ENCODE measurements at places on chromosomes 4 and X. TPM values are rescaled to one million over a fixed set of nuclear protein-coding genes. Genes with fewer than 3 reads are reported as not detected.

PLCXD1 gene
- total RNA-seq, result 52.2 TPM

GPM6B gene
- total RNA-seq, result not detected

SPARCL1 gene
- not detected for total RNA-seq

GLOD5 gene
- total RNA-seq, result not detected

BRS3 gene
- total RNA-seq, result not detected

GBA3 gene
- not detected for total RNA-seq

RNF175 gene
- not detected for total RNA-seq

MEPE gene
- total RNA-seq, result not detected

DSPP gene
- total RNA-seq, result not detected

DNA sequence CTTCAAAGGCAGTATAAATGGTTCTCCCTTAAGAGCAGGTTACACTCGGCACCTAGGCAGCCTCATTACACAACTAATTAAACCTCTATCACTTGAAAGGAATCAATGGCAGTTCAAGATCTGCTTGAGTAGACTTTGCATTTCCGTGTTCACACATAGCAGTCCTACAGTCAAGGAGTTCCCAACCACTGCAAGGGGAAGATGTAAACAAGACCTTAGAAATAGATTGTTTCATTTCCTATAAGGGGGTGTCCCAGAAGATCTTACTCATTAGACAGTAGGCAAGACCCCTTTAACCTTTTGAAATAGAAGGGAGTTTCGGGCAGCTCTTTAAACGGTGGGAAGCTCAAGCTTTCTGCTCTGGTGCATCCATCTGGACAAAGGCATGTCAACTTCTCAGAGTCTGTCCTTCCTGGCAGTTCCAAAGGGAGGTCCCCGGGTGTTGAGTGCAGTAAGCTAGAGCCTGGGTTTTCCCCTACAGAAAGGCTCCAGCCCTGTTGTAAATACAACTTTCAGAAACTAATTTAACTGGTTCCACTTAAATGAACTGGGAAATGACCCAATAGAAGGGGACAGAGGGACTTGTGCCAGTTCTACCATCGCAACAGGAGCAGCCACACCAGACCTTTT, 150.8 kb downstream of the RBMX2 start:
- DNase-seq, result no peak

GRCh38 chr4:7763788-7764187, 175.9 kb downstream of the AFAP1 start:
- DNase-seq, result no peak

DNA sequence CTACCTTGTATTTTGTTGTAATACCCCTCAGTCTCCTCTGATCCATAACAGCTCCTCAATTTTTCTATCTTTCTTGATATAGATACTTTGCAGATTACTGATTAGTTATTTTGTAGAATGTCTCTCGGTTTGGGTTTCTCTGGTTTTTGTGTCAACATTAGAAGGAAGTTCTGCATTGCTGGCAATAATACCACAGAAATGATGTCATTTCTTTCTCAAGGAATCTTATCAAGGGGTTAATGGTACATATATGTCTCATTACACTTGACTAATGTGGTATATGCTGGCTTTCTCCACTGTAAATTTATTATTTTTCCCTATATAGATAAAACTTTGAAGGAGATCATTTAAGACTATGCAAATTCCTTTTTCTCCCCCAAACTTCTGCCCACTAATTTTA, 183.6 kb upstream of the DKK2 start:
- no peak for DNase-seq

- DNase-seq, result no peak
Observed at GRCh38 chrX:133307094-133307493, 88.9 kb upstream of the TFDP3 start.

- no peak for DNase-seq
Observed at GRCh38 chr4:183380901-183381300, 58.7 kb upstream of the CLDN24 start.

GRCh38 chr4:26432419-26432818, 57.9 kb downstream of the CCKAR start:
- no peak for DNase-seq

GRCh38 chrX:25665431-25665830, 472.7 kb upstream of the MAGEB18 start:
- DNase-seq, result no peak

GRCh38 chrX:149274516-149275105, 230.5 kb downstream of the IDS start:
- DNase-seq, result no peak

DNA sequence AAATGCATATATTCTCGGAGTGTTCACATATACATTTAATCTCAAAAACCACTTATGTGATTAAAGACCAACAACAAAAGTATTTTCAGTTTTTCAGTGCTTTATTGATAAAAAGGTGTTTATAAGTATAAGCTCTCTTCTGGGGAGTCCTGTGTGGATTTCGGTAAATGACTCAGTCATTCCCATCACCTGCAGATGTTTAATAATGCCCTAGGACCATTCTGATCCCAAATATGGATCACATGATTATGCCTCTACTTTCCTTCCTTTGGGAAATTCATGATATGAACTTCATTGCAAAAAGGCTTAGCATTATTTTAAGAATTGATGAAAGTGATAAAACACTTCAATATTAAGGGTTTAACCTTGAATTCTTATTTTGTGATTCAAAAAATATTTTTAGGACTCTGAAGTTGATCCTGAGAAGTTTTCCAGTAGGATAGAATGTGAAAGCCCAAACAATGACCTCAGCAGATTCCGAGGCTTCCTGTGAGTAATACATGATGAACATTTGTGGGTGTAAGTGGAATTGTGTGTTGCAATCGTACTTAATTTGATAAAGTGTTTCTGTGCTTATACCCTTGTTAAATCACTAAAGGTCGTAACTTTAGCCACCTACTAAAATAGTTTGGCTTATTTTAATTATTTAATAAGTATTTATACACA, 40.2 kb downstream of the ATP10D start:
- DNase-seq, result no peak

GRCh38 chrX:103818842-103819619, 13.0 kb downstream of the RAB9B start:
- DNase-seq, result no peak

DNA sequence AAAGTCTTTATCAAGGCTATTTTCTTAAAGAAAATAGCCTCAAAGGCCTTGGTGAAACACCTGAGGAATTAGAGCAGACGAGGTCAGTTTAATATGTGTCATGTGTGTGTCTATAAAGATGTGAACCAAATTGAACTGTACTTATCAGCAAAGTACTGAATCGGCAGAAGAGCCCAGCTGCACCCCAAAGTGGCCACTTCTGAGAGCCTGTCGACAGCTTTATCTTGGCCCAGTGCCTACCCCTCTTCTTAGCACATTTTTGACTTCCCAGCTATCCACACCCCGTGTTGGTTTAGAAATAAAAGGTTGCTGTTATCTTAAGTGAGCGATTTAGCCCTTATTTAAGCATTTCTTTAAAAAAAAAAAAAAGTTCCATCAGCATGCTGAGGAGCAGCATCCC, 329.7 kb downstream of the FBXW7 start:
- DNase-seq, result no peak

GRCh38 chr4:1393866-1394265, 12.4 kb downstream of the NKX1-1 start:
- no peak for DNase-seq

- DNase-seq, result no peak
Observed at GRCh38 chrX:105267167-105267566, 46.7 kb upstream of the TEX13A start.

- no peak for DNase-seq
Observed at GRCh38 chr4:173332021-173332487, 2.1 kb downstream of the HMGB2 start.

- no peak for DNase-seq
Observed at GRCh38 chrX:32084757-32085156, 1012.9 kb upstream of the FTHL17 start.

DNA sequence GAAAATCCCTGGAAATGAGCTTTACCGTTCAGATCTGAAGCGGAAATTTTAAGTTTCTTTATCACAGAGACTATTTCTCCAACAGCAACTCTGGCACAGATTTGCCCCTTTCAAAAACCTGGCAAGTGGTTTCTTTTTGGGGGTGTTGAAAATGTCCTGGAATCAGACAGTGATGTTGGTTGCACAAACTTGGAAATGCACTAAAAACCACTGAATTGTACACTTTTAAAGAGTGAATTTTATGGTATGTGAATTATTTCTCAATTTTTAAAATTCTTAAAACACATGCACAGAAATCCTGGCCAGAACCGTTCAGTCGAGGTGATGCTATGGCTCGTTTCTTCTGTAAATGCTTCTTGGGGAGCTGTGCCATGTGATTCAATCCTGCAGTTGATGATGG, 121.2 kb upstream of the RBPJ start:
- DNase-seq, result no peak
